ENCODE measurements at places on chromosomes 2 and 18.

DNA sequence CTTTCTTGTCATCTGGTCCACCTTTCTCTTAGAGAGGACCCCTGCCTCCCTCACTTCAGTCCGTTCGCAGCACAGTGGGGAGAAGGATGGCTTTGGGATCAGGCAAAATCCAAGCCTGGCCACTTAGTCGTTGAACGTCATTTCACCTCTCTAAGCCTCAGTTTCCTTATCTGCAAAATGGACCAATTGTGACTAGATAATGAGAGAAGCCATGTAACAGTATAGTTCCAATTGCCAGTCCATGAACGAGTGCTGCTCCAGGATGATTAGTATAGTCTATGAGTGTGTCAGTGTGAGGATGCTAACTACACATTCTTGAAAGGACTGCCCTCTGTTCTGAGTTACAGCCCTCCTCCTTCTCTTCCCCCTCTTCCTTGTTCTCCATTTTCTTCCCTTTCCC is 1.1 kb downstream of the INHA start:
- no peak for DNase-seq

DNA sequence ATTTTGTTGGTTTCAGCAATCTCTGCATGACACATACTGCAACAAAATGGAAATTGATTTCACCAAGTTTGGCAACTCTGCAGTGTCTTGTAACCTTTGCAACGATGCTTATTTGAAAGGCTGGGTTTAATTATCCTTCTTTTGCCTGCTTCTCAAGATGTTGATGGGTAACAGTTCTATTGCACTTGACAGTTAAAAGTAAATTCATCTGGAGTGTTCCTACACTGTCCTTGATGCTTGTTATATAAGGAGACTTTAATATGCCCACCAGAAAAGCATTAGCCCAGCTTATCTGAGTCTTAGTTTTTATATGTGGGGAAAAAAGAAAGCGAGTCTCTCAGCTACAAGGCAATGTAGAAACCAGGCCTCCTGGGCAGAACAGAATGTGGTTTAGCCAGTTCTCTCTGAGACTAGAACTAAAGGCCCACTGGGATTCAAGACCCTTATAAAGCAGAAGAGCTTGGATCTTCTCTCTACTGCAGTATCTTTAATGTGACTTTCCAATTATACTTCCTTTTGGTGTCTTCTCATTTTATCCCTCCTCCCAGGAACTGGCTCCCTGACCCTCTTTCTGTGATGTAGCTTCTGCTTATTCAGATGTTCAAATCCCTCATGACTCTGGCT is 106.8 kb upstream of the LYPD6 start:
- no peak for DNase-seq

DNA sequence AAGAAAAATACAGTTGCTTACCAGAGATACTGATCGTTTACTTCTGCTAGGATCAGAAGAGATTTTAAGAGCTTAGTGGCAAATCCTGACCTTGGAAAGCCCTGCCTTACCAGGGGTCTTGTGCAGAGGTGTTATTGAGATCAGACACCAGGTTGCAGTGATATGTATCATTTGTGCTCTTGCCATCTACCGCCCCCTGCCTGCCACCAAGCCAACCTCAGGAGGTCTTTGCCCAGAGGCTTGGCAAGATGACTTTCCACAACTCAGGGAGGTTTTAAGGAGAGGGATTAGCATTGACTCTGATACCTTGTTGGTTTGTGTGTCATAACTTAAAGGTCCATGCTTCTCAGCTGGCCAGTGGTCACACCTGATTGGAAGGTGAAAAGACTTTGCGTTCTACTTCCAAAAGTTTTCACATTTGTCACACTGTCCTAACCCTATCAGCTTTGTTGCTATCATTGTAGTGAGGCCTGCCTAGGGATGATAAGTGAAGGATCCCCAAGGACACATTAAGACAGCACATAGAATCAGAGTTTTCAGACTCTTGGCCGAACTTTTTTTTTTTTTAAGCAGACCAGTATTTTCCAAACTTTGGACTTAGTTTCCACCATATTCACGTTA is 46.2 kb upstream of the MGAT5 start:
- peak; percentile 71 for DNase-seq

GRCh38 chr2:190578158-190579057 is 43.9 kb upstream of the NEMP2 start:
- no peak for DNase-seq
